ENCODE measurements at places on chromosomes 7 and 10.
A peak's percentile ranks its signal among the peaks of the same experiment; 100 is the strongest.

GRCh38 chr7:148142660-148143248 is 447.8 kb upstream of the C7orf33 start:
- DNase-seq, result peak; percentile 33

DNA sequence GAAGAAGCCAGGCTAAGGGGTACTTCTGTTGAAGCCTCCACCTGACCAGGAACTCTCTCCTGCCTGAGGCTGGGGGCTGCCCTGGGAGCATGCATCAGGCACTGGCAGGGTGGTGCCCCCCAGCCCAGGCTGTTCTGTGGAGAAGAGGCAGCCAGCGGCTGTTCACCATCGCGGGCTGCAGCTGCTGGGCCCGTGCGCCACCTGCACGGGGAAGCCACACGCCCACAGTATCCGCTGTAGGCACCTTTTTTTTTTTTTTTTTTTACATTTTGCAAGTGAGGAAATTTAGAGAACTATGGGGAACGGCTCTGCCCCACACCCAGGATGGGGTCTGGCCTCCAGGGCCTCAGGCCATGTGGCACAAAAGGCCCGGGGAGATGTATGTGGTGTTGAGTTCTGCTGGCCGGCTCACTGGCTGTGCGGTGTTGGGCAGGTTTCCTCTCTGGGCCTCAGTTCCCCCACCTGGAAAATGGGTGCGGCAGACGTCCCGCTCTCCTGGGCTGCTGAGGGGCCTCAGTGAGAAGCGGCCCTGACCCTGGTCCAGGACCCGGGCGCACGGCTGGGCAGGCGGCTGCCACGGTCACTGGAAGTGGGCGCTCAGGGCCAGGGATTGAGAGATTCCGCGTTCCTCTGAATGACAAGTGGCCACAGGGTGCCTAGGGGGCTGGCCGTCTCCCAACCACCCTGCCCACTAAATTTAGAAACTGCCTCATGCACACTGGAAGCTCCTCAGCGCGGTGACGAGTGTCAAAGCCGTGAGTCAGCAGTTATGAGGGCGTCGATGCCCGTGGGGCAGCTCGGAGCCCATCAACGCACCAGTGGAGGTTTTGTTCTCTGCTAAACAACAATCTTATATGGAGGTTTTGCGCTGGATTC is 8.8 kb upstream of the INTS1 start:
- DNase-seq, result peak; percentile 97

DNA sequence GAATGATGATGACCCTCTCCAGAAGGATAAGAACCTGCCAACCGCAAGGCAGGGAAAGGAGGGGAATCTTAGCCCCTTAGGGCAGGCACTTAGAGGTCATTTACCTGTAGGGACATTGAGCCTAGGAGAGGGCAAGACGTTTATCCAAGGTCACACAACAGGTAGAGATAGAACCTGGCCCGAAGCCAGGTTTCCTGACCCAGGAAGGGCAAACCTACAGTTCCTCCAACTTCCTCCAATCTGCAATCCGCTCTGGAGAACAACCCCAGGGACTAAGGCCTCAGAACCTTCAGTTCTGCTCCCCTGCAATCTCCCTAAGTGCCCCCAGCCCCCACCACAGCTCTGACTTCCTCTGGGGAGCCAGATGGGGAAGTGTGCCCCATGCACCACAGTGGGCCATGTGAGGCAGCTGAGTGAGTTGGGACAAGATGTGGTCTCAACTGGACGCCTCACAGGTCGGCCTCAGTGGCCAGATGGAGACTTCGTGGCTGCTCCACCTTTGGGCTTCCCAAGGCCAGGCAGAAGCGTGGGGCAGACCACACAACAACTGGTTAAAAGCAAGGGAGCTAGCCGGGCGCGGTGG is 1.4 kb upstream of the PSAP start:
- DNase-seq, result no peak

GRCh38 chr7:128891110-128891941 is 19.2 kb downstream of the KCP start:
- no peak for DNase-seq

DNA sequence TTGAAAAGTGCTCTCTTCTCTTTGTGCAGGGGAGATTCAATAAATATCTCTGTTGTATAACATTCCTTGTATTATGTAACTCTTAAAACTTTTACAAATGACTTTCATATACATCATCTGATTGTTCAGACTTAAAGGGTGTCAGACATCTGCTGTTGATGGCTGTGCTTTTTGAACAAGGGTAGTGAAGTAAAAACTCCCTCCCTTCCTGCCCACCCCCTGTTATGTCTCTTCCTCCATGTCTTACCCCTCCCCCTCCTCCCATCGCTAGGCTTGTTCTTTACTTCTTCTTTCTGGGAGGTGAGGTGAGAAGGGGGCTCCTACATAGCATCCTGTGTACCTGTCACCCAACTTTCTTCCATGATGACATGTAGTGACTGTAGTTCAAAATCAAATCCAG is 23.4 kb upstream of the ABCB4 start:
- DNase-seq, result peak; percentile 27

DNA sequence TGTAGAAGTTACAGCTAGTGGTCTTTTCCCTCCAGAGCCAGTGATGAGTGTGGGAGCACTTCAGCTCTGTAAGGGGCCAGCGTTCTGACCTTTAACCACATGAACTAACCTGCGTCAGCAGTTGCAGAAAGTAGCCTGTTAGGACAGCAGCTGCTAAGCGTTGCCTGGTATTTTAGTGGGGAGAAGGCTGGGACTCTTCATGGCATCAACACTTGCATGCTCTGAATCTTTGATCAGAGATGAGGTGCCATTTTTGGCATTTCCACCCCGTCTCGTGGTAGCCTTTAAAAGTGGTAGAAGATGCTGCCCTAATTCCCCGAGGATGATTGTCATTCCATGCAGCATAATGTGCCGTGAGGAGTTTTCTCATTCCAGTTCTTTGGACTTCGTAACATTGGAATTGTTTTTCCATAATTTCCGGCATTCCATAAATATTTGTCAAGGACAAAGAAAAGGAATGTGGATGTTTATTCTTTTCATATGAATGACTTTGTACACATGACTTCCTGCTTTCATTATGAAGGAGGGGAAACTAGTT is 92.2 kb downstream of the AVL9 start:
- DNase-seq, result no peak

DNA sequence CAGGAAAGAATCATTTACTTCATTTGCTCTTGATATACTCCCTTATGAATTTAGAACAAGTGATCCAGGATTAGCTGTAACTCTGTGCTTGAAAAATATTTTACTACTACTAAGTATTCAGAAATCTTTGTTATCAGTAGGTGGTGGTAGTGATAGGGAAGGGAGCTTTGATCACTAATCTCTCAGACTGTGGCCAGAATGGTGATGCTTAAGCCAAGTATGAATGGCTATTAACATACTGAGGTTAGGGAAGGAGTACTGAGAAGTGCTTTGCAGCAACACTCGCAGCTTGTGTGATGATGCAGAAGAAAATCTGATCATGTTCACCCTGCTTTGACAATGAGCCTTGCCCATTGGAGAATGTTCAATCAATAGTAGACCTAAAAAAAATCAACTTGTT is 29.3 kb downstream of the AP3M1 start:
- no peak for DNase-seq

- no peak for DNase-seq
Observed at GRCh38 chr10:72462261-72462660, 107.5 kb upstream of the DNAJB12 start.

GRCh38 chr10:46555713-46556514 is 544 bp downstream of the GPRIN2 start:
- DNase-seq, result no peak

GRCh38 chr10:5817322-5818047 is 4.3 kb upstream of the GDI2 start:
- DNase-seq, result no peak

DNA sequence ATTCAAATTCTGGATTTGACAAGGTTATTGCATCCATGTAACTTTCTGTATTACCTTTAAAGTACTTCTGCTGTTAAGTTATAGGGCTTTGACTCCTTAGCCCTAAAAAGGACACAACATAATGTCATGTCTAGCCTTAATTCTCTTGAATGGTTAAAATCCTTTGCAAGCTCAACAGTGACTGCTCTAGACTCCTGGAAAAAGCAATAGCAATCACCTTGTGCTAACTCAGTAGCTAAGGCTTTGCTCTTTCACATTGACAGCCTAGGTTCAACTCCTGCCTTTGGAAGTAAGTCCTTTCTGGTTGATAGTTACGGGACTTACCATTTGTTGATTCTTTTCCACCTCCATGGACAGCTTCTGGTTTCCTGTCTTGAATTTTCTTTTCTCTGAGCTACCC is 16.1 kb upstream of the CREB3L2 start:
- no peak for DNase-seq

GRCh38 chr7:156419782-156420181 is 220.8 kb upstream of the RNF32 start:
- DNase-seq, result no peak

- peak; percentile 7 for DNase-seq
Observed at GRCh38 chr10:97498841-97499560, at the start of gene UBTD1. Gene UBTD1 (plus strand): TSS chr10:97498924. CDS start chr10:97499204, 280 bp downstream.

GRCh38 chr10:122052701-122053100 is 63.7 kb downstream of the TACC2 start:
- DNase-seq, result no peak

DNA sequence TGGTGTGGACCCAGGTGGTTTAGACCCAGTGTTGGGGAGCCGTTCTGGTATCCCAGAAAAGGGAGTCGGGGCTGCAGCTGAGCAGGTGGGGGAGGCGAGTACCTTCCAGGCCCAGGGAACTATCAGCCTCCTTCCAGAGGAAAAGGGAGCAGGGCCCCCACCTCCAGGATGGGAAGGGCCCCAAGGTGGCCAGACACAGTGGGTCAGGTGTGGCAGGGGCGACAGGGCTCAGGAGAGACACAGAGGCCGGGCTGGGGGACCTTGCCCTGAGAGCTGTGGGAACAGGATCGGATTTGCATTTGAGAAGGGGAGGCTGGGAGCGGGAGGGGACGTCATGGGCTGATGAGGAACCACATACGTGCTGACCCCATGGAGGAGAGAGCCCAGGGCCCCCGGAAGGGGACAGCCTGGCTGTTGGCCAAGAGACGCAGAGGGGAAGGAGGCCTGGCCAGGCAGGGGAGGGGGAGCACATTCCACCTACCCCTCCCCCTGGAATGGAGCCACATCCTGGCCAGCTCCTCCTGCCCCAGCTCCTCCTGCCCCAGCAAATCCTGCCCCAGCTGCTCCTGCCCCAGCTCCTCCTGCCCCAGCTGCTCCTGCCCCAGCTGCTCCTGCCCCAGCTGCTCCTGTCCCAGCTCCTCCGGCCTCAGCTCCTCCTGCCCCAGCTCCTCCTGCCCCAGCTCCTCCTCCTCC is 9.7 kb upstream of the TTYH3 start:
- DNase-seq, result peak; percentile 38

DNA sequence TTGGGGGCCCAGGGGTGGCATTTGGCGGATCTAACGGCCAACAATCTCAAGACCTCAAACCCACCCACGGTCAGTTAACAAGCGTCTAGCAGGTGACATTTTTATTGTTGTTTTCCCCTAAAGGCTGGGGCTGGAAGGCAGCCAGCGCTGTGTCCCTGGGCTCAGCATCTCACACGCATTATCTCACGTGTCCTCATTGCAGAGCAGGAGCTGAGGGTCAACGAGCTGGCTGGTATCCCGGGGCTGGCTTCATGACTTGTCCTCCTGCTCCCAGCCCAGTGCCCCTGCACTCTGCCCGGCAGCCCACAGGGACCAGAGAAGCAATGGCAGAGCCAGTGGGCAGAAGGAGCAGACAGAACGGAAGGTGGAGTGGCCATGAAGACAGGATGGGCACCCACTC is 54.4 kb upstream of the TMEM273 start:
- no peak for DNase-seq

DNA sequence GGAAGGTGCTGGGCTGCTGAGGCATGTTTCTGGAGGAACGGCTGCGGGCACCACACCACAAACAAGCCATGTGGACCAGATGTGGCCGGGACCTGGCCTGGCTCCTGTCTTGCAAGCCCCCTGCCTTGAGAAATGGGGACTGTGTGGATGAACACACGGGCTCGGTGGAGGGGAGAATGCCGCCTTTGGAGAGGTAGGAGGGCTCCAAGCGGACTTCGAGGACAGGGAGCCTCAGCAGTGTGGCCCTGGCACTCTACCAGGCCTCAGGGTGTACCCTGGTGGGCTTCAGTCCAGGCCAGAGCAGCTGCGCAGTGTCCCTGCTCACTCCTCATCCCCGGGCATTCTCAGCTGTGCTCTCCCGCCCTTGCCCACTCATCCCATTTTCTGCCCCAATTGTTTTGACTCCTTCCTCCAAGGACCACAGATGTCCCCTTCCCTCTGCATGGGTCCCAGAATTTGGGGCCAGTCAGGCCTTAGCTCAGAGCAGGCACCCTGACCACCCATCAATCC is 31.5 kb downstream of the PWWP2B start:
- DNase-seq, result no peak

DNA sequence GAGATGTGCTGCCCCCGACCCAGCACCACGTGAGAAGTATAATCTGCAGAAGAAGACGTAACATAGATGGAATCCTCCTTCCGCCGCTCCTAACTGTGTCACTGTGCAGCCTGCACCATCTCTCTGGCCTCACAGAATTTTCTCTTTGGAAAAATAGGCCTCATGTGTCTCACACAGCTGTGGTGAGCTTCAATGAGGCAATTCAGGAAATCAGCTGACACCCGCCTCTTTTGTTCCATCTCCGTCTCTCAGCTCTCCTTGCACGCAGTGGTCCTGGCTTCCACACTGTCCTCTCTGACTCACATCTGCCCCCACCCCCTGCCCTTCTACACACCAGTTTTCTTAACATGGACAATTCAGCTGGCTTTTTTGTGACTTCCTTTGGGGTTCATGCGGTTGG is 7.2 kb downstream of the C10orf90 start:
- DNase-seq, result no peak

DNA sequence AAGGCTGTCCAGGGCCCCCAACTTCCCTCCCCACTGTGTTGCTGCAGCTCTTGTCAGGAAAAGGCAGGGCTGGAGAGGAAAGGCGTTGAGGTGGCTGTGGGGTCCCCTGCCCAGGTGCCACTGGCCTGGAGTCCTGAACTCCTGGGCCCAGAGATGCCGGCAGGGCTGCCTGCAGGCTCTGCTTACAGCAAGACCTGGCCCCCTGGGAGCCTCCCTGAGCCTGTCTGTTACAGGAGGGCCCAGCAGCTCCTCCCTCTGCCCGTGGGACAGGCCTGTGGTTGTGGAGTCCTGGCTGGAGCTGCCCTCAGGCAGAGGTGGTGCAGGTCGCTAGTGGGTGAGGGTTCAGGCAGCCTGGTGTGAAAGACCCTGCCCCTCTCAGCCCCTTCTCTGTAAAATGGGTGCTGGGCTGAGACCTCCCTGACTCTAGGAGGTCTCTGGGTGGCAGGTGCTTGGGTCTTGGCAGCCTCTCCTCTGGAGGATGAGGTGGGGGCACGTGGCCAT is 9.9 kb downstream of the ANTXRL start:
- DNase-seq, result no peak

GRCh38 chr7:134865001-134865845 is 85.8 kb downstream of the CALD1 start:
- no peak for DNase-seq

All from common myeloid progenitor, CD34-positive (primary cell).